ENCODE measurements at places on chromosomes 12 and 14.

DNA sequence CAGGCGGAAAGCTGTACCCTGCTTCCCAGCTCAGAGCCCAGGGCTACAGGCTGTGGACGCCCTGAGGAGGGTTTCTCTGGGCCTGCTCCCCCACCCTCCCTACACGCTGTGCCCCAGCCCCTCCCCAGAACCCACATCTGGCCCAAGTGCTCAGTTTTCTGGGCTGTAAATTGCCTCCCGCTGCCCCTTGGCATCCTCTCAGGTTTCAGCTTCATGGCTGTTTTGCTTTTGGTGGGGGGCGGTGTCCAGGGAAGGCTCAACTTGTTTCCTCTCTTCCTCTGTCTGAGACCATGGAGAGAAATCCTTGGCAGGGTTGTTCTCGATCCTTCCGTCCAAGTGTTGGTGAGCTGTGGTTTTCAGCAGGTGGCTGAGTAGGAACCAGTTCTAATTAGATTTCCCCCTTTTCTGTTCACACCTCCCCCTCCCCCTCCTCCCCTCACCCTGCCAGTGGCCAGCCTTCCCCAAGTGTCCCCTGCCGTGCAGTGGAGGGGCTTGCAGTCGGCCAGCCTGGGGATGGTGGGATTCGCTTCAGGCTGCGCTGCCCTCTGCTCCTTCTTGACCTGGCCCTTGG, 61.8 kb downstream of the TSPAN9 start:
- DNase-seq, result no peak

GRCh38 chr14:99685596-99685995, 1.5 kb downstream of the CYP46A1 start:
- DNase-seq, result no peak

- DNase-seq, result no peak
These were observed 728.0 kb downstream of the FSCB start for GRCh38 chr14:43778937-43779639.

GRCh38 chr14:76984297-76984696, 44.2 kb downstream of the IRF2BPL start:
- DNase-seq, result no peak

DNA sequence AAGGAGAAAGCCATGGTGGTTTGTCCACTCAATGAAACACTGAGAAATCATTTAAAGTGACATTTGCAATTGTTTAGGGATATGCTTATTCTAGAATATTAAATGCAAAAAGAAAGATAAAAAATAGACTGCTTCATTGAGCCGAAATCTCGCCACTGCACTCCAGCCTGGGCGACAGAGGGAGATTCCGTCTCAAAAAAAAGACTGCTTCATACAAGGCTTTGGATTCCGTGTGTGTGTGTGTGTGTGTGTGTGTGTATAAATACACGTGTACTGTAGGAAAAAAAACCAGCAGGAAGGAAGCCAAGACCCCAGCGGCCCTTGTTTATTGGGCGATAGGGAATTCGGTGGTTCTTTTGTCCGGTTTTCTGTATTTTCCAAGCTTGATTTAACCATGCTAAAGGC, 3.2 kb upstream of the ZNF839 start:
- DNase-seq, result peak; percentile 68

GRCh38 chr12:80814453-80814852, 97.7 kb downstream of the MYF5 start:
- DNase-seq, result no peak
